GM12891 (cell line): ENCODE measurements at places on chromosomes 2 and 18.

DNA sequence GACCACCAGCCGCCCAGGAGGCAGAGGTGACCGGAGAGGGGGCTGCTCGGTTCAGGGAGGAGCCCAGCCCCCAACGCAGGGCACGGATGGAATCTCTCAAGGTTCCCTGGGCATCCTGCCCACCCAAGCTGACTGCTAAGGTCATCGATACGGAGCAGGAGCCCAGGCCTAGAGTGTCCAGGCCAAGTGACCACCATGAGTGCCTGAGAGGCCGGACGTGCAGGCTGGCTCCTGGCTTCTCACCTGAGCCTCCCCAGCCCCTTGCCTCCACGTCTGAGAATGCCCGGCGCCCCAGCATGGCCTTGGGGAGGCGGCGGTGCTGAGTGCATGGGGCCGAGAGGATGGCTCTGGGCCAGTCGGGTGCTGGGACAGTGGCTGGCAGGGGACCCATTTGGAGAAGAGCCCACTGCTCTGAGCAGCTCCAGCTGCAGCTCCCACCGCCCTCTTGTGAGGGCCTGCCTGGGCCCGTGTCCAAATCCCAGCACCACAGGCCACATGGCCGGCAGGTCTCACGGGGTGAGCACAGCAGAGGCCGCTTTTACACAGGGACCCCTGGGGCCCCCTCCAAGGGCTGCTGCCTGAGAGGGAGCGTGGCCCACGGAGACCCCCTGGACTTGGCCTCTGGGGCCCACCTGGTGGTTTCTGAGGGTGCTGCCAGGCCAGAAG lies 102.8 kb upstream of the CTDP1 start:
- no peak for DNase-seq

- no peak for DNase-seq
Measured at GRCh38 chr2:71120195-71120594, 9.8 kb downstream of the MCEE start.

- DNase-seq = no peak
Measured at GRCh38 chr2:41966431-41966893, 81.4 kb upstream of the PKDCC start.

DNA sequence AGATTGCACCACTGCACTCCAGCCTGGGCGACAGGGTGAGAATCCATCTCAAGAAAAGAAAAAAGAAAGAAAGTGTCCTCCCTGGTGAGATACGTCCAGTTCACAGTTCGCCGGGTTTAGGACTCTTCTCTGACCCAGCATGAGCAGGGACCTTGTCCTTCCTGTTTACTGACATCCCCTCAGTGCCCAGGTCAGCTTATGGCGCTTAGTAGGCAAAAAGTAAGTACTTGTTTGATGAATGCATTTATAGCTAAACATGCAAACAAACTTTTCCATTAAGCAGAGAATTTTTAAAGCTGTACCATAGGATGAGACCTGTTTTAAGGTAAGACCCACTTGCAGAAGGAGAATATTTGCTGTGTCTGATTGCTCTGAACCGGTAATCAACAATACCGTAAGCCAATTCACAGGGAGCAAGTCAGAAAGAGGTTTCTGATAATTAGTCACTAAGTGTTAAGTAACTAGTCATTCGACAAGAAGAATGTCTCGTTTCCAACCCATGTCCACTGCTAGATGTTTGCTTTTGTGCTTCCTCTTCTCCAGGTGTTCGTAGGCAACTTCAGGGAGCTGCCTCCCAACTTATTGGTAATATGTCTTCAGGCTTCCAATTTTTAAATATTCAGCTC lies 40.0 kb downstream of the MOGAT1 start:
- no peak for DNase-seq

- no peak for DNase-seq
Measured at GRCh38 chr18:58601468-58602266, 27.2 kb downstream of the ALPK2 start.

DNA sequence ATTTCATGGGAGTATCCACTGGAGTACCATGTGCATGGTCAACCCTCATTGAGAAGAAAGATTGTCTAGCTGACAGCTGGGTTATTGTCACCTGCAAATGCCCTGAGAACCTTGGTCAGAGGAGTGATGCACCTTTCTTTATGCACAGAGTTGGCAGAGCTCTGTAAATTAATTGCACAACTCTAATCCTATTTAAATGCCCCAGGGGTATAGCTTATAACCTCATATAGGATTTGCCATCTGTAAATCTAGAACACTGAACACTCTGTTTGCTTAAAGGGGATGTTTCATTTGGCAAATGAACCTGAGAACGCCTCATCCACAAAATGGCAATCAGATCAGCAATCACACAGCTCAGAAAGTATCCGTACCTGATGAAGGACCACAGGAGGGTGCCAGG lies 71.8 kb upstream of the SP5 start:
- DNase-seq = no peak

DNA sequence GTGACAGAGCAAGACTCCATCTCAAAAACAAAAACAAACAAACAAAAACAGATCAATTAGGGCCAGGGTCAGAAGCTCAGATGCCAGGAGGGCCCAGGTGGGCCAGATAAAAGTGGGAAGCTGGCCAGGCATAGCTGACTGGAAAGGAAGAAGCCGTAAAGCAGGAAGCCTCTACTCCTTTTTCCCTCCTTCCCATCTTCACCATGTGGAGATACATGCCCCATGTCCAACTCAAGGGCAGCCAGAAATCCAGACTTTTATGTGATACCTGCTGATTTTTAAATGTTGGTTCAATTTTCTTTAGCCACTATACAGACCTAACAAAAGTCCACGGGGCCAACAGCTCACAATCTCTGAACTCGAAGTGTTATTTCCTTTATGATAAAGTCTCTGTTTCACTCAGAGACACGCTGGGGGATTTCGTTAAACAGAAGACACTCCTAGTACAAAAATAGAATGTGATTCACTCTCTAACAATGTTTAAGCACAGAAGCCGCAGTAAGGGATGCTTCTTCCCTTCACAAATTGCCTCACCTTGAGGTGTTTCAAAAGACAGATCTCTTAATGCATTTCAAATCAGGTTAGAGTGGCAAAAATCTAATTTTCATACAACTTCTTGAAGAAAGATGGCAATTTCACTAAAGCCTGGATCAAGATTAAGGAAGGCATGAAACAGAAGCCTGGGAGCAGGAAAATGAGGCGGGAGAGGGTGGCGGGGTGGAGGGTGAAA lies 14.0 kb downstream of the TMEM247 start:
- no peak for DNase-seq

DNA sequence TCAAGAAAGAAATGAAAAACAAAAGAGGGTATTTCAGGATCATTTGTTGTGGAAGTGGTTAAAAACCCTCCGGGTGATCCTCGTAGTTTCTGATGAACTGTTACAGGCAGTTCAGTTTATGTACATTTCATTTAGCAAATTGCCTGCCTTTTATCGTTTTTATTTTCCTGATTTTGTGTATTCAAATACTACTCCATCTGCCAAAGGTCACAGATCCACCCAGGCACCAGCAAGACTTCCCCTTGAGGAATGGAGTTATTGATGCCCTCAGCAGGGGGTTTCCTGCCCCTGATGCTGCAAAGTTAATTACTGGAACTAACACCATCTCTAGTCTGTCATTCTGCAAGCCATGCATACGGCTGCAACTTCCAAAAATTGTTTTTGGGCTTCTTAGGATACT lies 641.9 kb downstream of the SLC4A3 start:
- no peak for DNase-seq

- DNase-seq = no peak
Measured at GRCh38 chr2:199589306-199589705, 131.6 kb upstream of the SATB2 start.

GRCh38 chr2:20048488-20049448 lies 2.7 kb downstream of the LAPTM4A start:
- DNase-seq = no peak

- no peak for DNase-seq
Measured at GRCh38 chr2:31192851-31193392, 24.4 kb downstream of the CAPN14 start.

DNA sequence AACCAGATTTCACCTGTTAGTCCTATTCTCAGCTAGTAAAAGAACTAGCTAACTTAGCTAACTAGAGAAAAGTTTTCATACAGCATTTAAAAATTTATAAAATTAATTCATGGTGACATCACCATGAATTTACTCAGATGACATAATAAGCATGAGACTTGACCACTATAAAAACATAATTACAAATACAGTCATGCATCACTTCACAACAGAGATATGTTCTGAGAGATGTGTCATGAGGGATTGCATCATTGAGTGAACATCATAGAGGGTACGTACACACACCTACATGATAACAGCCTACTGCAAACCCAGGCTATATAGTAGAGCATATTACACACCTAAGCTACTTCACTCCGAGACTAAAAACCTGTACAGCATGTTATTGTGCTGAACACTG lies 481.3 kb upstream of the CHAC2 start:
- DNase-seq = no peak

- no peak for DNase-seq
Measured at GRCh38 chr2:123303731-123304130, 721.4 kb upstream of the CNTNAP5 start.

DNA sequence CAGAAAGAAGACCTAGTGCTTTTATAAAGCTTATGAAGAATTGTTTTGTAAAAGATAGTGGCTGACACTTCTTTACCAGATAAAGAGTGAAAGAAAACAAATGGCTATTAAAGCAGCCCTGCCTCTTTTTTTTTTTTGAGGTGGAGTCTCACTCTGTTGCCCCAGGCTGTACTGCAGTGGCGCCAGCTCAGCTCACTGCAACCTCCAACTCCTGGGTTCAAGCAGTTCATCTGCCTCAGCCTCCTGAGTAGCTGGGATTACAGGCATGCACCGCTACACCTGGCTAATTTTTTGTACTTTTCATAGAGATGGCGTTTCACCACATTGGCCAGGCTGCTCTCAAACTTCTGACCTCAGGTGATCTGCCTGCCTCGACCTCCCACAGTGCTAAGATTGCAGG lies 12.9 kb downstream of the ARPC2 start:
- DNase-seq = no peak
